Hypothalamus (tissue), 51 donors: ENCODE measurements at places on chromosomes 1 and 21.

- no peak for DNase-seq
Observed at GRCh38 chr1:15412175-15412800, 2.6 kb downstream of the EFHD2 start.

GRCh38 chr21:37764691-37765090 lies 151.6 kb downstream of the KCNJ6 start:
- DNase-seq, result no peak

- no peak for DNase-seq
Observed at GRCh38 chr1:67759692-67760029, 73.6 kb downstream of the GNG12 start.

- no peak for DNase-seq
Observed at GRCh38 chr1:77275194-77275593, 6.6 kb upstream of the AK5 start.

DNA sequence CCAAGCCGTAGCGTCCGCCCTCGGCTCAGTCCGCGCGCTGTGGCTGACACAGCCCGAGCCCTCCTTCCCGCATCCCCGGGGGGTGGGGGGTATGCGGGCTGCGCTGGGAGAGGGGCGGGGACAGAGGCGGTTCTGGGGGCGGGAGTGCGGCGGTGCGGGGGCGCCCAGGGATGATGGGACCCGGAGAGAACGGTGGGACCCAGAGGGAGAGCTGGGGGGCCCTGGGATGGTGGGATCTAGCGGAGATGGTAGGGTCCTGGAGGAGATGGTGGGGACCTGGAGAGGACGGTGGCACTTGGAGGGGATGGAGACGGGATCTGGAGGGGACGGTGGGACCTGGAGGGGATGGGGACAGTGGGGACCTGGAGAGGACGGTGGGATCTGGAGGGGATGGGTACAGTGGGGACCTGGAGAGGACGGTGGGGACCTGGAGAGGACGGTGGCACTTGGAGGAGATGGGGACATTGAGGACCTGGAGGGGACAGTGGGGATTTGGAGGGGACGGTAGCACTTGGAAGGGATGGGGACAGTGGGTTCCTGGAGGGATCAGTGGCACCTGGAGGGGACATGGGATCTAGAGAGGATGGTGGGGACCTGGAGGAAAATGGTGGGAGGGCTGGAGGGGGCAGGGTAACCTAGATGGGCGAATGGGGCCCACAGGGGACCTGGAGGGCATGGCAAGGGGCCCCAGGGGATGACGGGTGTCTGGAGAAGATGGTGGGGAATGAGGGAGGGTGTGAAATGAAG lies 477 bp downstream of the SNAP47 start:
- no peak for DNase-seq

- DNase-seq, result no peak
Observed at GRCh38 chr1:111660204-111661150, 40.9 kb downstream of the RAP1A start.

- no peak for DNase-seq
Observed at GRCh38 chr1:91065337-91065736, 43.5 kb upstream of the ZNF644 start.

DNA sequence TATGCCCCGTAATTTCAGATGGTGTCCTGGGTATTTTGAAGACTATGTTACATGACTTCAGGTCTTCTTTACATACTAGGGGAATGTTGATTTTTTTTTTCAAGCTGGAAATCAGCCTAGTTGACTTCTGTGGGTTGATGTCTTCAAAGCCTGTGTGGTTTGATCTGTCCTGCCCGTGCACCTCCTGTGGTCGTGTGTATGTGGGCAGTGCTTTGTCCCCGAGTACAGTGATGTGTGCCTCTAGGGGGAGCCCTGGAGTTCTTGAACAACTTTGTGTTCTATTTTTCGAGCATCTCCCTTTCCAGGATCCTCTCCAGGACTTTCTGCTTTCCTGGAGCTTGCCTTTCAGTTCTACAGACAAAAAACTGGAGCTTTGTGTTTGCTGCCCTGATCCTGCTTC lies 28.9 kb downstream of the OBSCN start:
- no peak for DNase-seq

- no peak for DNase-seq
Observed at GRCh38 chr1:221418346-221418745, 323.5 kb downstream of the DUSP10 start.
